ENCODE measurements at places on chromosomes 3 and 15. TPM values are rescaled to one million over a fixed set of nuclear protein-coding genes. Genes with fewer than 3 reads are reported as not detected.

DNA sequence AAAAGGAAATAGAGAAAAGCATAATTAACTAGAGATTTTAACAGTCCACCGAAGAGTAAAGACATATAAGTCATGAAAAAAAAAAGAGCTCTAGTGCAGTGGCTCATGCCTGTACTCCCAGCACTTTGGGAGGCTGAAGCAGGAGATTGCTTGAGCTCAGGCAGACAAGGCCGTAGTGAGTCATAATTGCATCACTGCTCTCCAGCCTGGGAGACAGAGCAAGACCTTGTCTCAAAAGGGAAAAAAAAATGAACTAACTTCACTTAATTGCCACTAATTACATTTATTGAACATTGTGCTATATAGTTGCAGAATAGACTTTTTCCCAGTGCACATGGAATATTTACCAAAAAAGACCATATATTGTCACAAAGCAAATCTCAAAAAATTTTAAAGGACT is 221.8 kb downstream of the CBLB start:
- H3K36me3 ChIP-seq: no peaks in the 10 kb centered on the region
- H3K4me3 ChIP-seq: no peak overlapping the region
- no peaks in the 10 kb centered on the region for H3K27me3 ChIP-seq
- no peak overlapping the region for H3K27ac ChIP-seq
- peak; percentile 93 for DNase-seq

DNA sequence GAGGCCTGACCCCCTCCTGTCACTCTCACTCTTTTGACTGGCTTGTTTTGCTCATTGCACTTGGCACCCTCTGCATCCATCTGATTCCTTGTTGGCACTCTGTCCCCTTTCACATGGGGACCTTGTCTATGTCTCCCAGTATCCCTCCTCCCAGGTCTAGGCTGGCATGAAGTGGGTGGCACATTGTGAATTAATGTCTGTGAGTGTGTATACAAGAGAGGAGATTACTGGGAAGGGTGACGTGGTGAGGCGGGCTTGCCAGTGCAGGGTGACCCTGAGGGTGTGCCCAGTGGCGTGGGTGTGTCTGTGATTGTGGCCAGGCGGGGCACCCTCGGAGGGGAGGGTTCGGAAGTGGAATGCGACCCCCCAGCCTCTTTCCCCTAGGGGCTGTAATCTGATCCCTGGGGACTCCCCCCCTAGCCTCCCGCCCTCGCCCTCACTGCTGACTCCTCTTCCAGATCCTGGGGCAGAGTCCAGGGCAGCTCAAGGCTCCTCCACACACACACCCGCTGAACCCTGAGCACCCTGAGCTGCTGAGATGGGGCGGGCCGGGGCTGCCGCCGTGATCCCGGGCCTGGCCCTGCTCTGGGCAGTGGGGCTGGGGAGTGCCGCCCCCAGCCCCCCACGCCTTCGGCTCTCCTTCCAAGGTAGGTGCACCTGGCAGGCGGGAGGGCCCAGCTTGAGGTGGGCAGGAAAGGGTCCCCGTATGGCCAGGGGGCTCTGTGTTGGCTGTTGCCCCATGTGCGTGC is at the start of gene SEMA3B:
TSS of gene SEMA3B (plus strand) at position 445 of the 749 bp plus-strand sequence. CDS start at position 539, 94 bp downstream.
- no peak within 1 kb of the TSS for H3K4me3 ChIP-seq
- H3K27ac ChIP-seq: peak within 1 kb of the TSS; percentile 98
- H3K27me3 ChIP-seq: peaks cover 9% of the 10 kb centered on the region
- peaks cover 35% of the 10 kb centered on the region for H3K4me1 ChIP-seq
- DNase-seq: no peak

Gene RUVBL1
- 81.7 TPM for total RNA-seq

Gene PARL
- 44.6 TPM for total RNA-seq

Gene TEX9
- 9.2 TPM for total RNA-seq

Data from cardiac muscle cell (in vitro differentiated cells and primary cell).